Testis (tissue), 5 donors: ENCODE measurements at places on chromosomes 1 and 21. TPM values are rescaled to one million over a fixed set of nuclear protein-coding genes. Genes with fewer than 3 reads are reported as not detected.
A peak's percentile ranks its signal among the peaks of the same experiment; 100 is the strongest.

PLEKHA6 gene
- 5.9 TPM for total RNA-seq

IVL gene
- not detected for total RNA-seq

LCE1C gene
- total RNA-seq = not detected

NEK2 gene
- total RNA-seq = 40.0 TPM

UTS2 gene
- total RNA-seq = not detected

PCNX2 gene
- total RNA-seq = 28.9 TPM

MAP3K21 gene
- total RNA-seq = 80.2 TPM

GRCh38 chr21:27448960-27449359 is 482.1 kb upstream of the ADAMTS5 start:
- no peak overlapping the region for H3K4me3 ChIP-seq
- H3K27me3 ChIP-seq = no peaks in the 10 kb centered on the region
- no peak for DNase-seq
- no peaks in the 10 kb centered on the region for H3K36me3 ChIP-seq
- peaks cover 9% of the 10 kb centered on the region for H3K4me1 ChIP-seq

- no peak overlapping the region for H3K27ac ChIP-seq
- peaks cover 31% of the 10 kb centered on the region for H3K4me1 ChIP-seq
- no peak for DNase-seq
- H3K36me3 ChIP-seq = no peaks in the 10 kb centered on the region
- no peaks in the 10 kb centered on the region for H3K27me3 ChIP-seq
Measured at GRCh38 chr1:211628417-211628816, 47.0 kb downstream of the NEK2 start.

- no peaks in the 10 kb centered on the region for H3K4me1 ChIP-seq
- peak overlapping the region; percentile 86 for H3K4me3 ChIP-seq
- H3K36me3 ChIP-seq = no peaks in the 10 kb centered on the region
- no peaks in the 10 kb centered on the region for H3K27me3 ChIP-seq
- no peak overlapping the region for H3K27ac ChIP-seq
Measured at GRCh38 chr1:232951180-232951579, 769 bp downstream of the NTPCR start.

DNA sequence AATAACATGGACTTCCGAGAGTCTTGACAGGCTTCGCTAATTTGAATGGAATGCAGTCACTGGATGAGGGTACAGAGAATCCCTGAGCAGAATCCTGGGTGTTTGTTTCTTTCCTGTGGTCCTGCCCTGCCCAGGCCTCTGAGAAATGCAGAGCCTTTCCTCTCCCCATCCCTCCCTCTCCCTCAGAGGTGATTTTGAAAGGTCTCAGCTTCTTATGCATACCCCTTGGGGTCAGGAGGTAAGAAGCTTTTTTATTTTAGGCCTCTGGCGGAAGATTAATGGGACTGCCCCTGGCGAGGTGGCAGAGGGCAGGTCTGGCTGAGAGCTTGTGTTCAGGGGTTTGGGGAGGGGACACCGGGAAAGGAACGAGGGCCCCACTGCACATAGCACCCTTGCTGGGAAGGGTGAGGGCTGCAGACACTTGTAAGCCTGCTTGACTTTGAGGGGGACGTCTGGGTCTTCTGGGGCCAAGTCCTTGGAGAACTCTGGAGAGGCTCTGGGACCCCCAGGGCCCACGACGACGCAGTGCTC is 116.5 kb upstream of the SLC45A1 start:
- H3K36me3 ChIP-seq = no peaks in the 10 kb centered on the region
- peaks cover 15% of the 10 kb centered on the region for H3K4me1 ChIP-seq
- no peak overlapping the region for H3K4me3 ChIP-seq
- H3K27me3 ChIP-seq = no peaks in the 10 kb centered on the region
- no peak for DNase-seq

DNA sequence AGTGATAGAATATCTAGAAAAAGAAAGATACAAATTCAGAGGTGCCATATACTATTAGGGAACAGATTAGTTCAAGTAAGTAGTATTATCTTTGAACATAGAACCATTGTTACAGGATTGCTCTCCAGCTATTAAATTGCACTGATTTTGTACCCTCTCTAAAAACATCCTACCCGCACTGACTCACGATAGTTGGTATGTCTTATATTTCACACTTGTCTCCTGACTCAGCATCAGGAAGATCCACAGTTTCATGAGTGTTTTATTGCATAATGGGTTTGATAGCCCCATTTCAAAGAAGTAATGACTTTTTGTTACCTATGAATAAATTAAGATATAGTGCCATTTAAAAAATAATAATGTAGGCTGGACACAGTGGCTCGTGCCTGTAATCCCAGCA is 6.0 kb downstream of the TATDN3 start:
- no peak overlapping the region for H3K4me3 ChIP-seq
- no peaks in the 10 kb centered on the region for H3K27me3 ChIP-seq
- no peaks in the 10 kb centered on the region for H3K36me3 ChIP-seq
- no peak overlapping the region for H3K27ac ChIP-seq
- no peak for DNase-seq

DNA sequence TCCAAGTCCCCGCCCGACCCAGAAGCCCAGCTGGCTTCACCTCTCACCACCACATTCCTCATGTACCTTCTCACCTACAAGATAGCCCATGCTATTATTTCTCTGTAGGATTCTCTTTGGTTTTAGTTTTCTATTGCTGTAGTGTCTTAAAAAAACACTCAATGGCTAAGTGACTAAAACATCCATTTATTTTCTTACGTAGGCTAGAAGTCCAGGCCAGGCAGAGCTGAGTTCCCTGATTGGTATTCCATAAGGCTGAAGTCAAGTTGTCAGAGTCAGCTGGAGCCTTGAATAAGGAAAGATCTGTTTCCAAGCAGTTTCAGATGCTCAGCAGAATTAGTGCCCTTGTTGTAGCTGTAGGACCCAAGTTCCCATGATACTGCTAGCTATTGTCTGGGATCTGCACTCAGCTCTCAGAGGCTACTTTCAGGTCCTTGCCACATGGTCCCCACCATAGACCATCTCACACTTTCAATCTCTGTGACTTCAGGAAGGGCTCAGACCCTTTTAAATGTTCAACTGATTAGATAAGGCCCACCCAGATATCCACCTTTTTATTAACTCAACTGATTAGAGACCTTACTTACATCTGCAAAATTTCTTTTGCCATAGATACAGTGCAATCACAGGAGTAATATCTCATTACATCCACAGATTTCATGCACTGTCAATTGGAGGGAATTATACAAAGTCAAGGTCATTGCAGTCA is 371.0 kb downstream of the TGFB2 start:
- no peak for DNase-seq
- H3K4me3 ChIP-seq = no peak overlapping the region
- H3K4me1 ChIP-seq = no peaks in the 10 kb centered on the region
- no peak overlapping the region for H3K27ac ChIP-seq
- no peaks in the 10 kb centered on the region for H3K36me3 ChIP-seq
- no peaks in the 10 kb centered on the region for H3K27me3 ChIP-seq

DNA sequence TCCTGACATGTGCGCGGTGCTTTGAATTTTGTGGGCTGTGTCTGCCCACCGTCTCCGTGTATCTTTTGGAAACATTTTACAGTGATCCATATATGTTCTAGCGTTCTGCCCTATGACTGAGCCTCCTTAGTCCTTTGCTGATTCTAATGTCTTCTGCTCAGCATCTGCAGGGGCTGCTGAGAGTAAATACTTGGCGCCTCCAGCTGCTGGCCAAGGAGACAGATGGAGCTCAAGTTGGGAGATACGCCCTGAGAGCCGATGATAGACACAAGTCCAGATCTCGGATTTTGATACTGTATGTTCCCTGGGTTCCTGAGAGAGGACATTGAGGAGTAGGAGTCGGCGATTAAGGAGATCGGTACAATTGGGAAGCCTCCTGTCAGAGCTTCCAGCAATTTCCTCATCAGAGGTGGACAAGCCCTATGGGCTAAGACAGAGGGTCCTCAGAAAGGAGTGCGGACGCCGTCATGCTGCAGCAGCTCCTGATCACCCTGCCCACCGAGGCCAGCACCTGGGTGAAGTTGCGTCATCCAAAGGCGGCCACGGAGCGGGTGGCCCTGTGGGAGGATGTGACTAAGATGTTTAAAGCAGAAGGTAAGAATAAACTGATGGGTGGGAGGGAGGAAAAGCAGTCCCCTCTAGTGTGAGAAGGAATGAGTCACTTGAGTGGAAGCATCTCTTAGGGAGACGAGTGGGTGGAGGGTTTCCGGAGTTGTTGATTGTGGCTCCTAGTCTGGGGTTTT is 390 bp downstream of the ZFP69B start:
- no peaks in the 10 kb centered on the region for H3K27me3 ChIP-seq
- no peaks in the 10 kb centered on the region for H3K36me3 ChIP-seq
- peak; percentile 15 for DNase-seq
- H3K27ac ChIP-seq = peak overlapping the region; percentile 79
- no peaks in the 10 kb centered on the region for H3K4me1 ChIP-seq
- peak overlapping the region; percentile 67 for H3K4me3 ChIP-seq

- H3K27me3 ChIP-seq = no peaks in the 10 kb centered on the region
- no peak for DNase-seq
- H3K4me1 ChIP-seq = peaks cover 5% of the 10 kb centered on the region
- H3K36me3 ChIP-seq = no peaks in the 10 kb centered on the region
Measured at GRCh38 chr1:226086776-226087175, 24.3 kb downstream of the H3-3A start.

- no peaks in the 10 kb centered on the region for H3K27me3 ChIP-seq
- no peak for DNase-seq
- no peaks in the 10 kb centered on the region for H3K4me1 ChIP-seq
- no peaks in the 10 kb centered on the region for H3K36me3 ChIP-seq
- no peak overlapping the region for H3K4me3 ChIP-seq
Measured at GRCh38 chr1:170305777-170306512, 160.2 kb downstream of the NTMT2 start.
